ENCODE measurements at places on chromosomes 1 and 21.

- DNase-seq, result no peak
These were observed 18.4 kb downstream of the LORICRIN start for GRCh38 chr1:153277852-153278251.

DNA sequence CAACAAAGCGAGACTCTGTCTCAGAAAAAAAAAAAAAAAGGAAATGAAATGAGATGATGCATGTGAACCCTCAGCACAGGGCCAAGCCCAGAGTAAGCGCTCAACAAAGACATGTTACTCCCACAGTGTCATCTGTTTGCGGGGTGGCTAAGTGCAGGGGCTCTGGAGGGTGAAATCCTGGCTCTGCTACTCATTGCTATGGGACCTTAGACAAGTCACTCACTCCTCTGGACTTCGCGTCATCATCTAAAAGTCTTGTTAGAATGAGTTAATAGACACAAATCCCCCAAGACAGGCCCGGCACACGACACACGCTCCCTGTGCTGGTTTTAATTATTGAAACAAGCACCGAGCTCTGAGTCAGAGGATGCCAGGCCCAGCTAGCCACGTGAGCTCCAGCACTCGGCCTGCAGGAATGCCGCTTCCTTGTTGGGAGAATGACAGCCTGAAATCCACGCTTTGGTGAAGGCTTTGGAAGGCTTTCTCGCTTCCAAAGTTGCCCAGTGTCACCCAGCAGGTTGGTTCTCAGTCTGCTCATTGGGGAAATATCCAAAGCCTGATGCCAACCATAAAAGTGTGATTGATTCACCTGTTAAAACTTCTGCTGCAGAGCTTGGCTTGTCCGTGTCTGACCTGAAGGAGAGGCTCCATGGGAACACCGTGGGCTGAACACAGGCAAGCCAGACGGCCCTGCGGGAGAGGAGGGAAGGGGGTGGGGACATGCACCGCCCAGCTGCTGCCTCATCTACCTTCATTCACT is 36.7 kb upstream of the TARDBP start:
- peak; percentile 43 for DNase-seq

DNA sequence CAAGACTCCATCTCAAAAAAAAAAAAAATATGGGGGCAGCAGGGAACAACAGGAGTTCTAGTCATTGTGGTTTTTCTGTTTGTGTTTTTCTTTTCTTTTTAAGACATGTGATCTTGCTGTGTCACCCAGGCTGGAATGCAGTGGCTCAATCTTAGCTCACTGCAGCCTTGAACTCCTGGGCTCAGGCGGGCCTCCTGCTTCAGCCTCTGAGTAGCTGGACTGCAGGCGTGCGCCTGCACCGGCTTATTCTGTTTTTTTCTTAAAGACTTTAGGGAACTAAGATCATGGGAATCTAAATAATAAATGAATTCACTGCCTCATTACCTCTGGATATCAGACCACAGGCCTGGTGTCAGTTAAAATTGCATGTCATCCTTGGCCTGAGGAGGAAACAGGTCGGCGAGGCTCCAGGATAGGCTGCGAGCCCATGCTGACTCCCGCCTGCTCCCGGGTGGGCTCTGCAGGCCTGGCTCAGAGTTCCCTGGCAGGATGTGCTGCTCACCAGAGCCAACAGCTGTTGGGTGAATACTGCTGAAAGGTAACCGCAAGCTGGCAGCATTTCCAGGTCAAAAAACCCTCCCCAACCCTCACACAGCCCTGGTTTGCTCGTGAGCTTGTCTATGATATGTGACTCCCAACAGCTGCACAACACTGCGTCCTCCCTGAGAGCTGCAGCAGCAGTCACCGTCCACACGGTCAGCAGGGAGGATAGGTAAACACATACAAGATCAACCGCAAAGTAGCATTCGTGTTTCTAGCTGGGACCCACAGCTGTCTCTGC is 58.1 kb downstream of the SCCPDH start:
- DNase-seq, result peak; percentile 75

- peak; percentile 67 for DNase-seq
These were observed 26.6 kb upstream of the CASZ1 start for GRCh38 chr1:10823000-10823401.

- no peak for DNase-seq
These were observed 13.3 kb downstream of the PRSS38 start for GRCh38 chr1:227828786-227829185.

- no peak for DNase-seq
These were observed 48.1 kb downstream of the USP1 start for GRCh38 chr1:62484824-62485468.

- DNase-seq, result no peak
These were observed 98.2 kb downstream of the RGL1 start for GRCh38 chr1:183903101-183903500.

GRCh38 chr1:203059485-203059884 is 26.3 kb downstream of the MYOG start:
- DNase-seq, result no peak

DNA sequence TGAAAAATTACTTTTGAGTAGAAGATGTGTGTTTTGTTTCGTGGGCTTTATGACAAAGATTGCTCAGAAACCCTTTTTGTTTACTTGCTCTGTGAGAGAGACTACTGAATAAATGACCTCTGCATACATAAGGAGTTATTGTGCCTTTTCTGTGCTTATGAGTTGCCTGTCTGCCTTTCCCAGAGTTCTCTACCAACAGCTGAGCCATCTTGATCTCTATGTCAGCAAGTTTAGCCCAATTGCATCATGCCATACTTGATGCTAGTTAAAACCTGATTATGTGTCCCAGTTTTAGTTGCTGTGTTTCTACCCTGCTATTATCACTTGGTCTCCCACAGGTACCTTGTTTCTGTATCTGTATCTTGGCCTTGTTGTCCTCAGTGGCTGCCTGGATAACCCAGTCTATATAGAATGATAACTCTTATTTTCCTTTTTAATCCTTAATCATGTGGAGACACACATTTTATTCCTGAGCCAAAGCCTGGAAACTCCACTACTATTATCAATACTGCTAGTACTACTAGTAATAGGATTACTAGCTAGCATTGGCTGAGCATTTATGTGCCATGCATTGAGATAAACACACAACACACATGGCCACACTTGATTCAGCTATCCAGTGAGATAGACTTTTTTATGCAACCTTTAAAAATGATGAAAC is 28.7 kb upstream of the GNG12 start:
- no peak for DNase-seq

DNA sequence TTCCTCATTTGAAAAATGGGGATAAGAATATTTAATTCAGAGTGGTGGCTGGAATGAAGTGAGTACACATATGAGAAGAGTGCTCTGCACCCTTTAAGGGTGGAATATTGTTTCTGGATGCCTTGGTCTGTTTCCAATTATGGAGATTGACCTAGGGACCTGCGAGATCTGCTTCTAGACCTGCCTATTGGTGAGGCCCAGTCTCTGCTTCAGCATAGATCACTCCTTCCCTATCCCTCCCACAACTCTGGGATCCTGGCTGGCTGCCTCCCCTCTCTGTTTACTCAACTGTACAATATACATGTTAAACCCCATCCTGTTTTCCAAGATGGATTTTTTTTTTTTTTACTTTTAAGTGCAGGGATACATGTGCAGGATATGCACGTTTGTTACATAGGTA is 6.4 kb upstream of the LDLRAD1 start:
- no peak for DNase-seq

- no peak for DNase-seq
These were observed 401 bp downstream of the ITLN1 start for GRCh38 chr1:160884579-160884978.

- no peak for DNase-seq
These were observed 62.3 kb downstream of the GPR137B start for GRCh38 chr1:236204656-236205055.

GRCh38 chr21:45921917-45922316 is 59.7 kb upstream of the COL6A1 start:
- no peak for DNase-seq

- peak; percentile 59 for DNase-seq
These were observed 529 bp upstream of the MARCKSL1 start for GRCh38 chr1:32336591-32336932.

GRCh38 chr21:46620846-46621245 is 14.6 kb upstream of the PRMT2 start:
- no peak for DNase-seq

GRCh38 chr1:180249725-180250498 is 19.8 kb downstream of the LHX4 start:
- no peak for DNase-seq

DNA sequence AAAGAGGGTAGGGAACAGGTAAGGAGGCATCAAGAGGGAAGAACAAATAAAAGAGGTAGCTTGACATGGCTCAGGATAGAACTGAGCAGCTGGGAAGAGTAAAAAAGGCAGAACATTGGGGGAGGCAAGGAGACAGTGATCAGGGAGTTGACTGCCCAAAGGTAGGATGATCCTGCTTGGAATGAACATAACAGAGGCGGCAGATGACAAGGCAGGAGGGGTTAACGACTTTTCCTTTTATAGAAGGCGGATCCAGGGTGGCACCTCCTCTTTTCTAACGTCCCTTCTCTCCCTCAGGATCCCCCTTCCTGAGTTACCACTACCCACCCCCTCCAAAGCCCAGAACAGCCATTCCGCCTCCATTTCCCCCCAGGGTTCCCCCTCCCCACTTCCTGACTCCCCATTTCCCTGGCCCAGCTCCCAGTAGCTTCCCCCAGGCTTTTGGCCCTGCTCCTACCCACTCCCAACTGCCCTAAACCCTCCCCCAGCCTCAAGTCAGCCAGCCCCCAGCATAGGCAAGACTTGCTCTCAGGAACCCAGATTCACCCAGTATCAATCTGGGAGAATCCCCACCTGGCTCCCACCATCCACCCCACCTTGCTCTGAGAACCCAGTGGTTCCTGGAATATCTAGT is 769 bp upstream of the ADAMTS4 start:
- DNase-seq, result no peak

GRCh38 chr1:56964349-56965017 is 1.3 kb downstream of the C8B start:
- DNase-seq, result no peak

DNA sequence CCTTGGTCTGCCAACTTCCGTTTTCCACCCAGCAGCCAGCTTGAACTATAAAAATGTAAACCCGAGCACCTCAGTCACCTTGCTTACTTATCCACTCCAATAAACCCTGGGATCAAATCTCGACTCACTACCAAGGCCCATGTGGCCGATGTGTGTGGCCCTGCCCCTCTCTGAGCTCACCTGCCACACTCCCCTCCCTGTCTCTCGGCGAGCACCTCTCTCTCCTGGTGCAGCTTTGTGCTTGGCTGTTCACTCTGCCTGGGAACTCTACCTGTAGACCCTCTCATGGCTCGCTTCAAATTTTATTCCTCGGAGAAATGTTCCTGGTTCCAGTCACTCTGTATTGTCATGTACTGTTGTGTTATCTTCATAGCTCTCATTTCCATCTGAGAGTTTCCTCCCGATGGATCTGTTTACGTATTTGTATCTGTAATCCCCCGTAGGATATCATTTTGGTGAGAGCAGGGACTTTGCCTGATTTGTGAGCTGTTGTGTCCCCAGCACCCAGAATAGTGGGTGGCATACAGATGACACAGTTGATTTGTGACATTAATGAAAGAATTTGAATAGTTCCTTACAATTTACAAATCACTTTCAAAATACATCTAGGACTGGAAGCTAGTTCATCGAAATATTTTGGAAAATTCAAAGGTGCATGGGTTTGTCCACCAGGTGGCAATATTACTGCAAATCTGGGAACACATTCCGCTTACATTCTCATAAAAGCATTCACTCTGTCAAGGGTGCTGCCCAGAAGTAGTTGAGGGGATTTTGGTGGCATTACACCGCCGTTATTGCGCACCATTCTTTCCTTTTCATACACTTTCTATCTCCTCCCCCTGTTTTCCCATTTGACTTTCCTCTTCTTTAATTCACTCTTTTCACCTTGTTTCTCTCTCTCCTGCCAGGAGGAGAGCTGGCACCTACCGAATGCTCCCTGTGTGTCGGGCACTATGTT is 95.3 kb downstream of the ABCA4 start:
- no peak for DNase-seq

GRCh38 chr1:210938416-210938925 is 195.5 kb downstream of the KCNH1 start:
- no peak for DNase-seq

DNA sequence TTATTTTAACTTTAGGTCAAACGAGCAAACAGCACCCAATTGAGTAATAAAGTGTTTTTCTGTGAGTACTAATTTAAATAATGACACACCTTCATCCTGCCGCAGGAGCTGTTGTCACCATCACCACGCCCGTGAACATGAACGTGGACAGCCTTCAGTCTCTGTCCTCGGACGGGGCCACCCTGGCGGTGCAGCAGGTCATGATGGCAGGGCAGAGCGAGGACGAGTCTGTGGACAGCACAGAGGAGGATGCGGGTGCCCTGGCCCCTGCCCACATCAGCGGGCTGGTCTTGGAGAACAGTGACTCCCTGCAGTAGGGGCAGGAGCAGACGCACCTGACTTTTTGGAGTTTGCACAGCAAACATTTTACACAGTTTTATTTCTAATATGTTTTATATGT is 45.9 kb downstream of the CBS start:
- DNase-seq, result no peak

DNA sequence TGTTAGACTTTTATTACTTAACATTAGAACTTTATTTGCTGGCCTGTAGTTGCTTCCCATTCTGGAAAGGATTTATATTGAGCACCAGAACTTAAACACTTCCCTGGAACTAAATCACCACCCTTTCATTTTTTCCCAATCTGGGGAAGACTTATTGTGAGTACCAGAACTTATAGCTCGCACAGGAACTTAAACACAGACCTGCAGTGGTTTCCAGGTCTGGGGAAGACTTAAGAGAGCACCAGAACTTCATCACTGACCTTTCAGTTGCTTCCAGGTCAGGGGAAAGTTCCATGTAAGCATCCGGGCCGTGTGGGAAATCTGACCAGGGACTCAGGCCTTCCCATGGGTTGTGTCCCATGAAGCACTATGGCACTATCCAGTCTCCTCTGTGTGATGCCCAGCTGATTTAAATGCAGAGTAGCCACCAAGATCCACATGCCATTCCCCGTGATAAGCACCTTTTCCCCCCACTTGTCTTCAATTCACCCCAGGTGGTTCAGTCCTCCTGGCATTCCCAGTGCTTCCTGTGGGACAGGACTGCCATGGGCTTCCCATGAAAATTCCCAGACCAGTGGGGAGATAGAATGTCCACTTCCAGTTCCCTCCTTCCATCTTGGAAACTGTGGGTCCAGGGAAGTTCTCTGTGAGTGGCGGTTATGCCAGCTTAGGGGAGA is 48.9 kb downstream of the C4BPA start:
- DNase-seq, result no peak

GRCh38 chr1:32891630-32892029 is 5.3 kb downstream of the HPCA start:
- DNase-seq, result no peak

- DNase-seq, result no peak
These were observed 150.3 kb upstream of the SPAG17 start for GRCh38 chr1:118335331-118335732.
